Thyroid gland (tissue), 4 donors: ENCODE measurements at places on chromosomes 2 and 18. TPM values are rescaled to one million over a fixed set of nuclear protein-coding genes. Genes with fewer than 3 reads are reported as not detected.

CYS1 gene
- total RNA-seq: 47.2 TPM

FTCDNL1 gene
- 20.9 TPM for total RNA-seq

SPATA3 gene
- not detected for total RNA-seq

TLX2 gene
- not detected for total RNA-seq

MBD1 gene
- total RNA-seq: 98.8 TPM

OR6B2 gene
- not detected for total RNA-seq

DNA sequence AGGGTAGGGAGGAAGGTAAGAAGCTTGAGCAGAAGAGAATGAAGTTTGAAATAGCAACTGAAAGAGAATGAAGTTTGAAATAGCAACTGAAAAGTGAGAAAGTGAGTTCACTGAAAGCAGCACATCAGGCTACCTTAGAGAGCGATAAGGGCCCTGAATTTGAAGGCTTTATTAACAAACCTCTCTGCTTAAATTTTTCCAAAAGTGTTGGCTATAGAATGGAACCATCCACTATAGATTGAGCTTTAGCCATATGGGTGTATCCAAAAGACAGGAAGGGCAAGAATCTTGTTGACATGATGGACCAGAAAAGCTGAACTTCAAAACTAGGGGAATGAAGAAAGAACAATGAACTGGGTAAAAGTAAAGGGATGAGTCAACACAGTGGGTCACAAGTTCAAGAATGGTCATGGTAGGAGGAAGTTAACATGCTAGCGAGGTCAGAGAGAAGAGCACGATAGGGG, 122.5 kb downstream of the ASXL3 start:
- H3K36me3 ChIP-seq: no peaks in the 10 kb centered on the region
- no peaks in the 10 kb centered on the region for H3K27me3 ChIP-seq
- H3K4me1 ChIP-seq: no peaks in the 10 kb centered on the region
- no peak overlapping the region for H3K27ac ChIP-seq

DNA sequence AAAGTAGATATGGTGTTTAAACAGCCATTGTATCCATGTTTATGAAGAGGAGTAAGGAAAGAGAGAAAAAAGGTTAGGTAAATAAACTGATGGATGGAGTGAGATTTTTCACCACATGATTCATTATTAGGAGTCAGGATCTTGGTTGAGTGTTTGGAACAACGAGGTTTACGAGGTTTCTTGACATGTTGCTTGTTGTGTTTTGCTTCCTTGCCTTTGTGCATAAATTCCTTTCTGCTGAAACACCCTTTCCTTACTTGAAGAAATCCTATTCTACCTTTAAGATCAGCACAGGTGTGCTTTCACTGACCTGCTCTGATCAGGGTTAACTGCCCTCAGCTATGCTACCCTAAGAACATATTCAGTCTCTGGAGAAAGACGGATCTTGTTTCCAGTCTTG, 66.6 kb downstream of the EFEMP1 start:
- H3K36me3 ChIP-seq: no peaks in the 10 kb centered on the region
- H3K4me1 ChIP-seq: peaks cover 7% of the 10 kb centered on the region
- H3K4me3 ChIP-seq: no peak overlapping the region
- no peaks in the 10 kb centered on the region for H3K27me3 ChIP-seq

DNA sequence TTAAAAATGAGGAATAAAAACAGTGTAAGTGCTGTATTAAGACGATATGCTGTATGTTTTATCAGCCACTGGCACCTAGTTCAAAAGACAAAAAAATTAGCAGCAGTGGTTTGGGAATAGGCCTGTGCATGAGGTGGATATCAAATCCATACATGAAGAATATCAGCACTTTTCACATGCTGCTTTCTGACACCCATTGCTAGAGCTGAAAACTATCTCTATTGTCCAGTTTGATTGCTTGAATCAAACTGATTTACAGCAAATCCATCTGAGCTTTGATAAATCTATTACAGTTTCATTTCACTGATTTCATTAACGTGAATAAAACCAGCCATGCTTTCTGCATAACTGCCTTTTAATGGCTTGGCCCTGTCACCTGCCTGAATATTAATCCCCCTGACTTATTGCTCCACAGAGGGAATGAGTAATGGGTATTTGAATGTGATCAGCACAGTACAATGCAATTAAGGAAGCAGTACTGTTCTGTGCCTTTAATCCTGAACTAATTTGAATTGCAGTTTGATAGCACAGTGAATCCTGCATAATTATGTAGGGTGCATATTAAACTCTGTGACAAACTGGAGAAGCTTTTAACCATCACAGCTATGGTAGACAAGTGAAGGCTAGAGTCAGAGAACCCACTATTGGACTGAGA, 154.0 kb downstream of the GPD2 start:
- no peak overlapping the region for H3K4me3 ChIP-seq
- peaks cover 8% of the 10 kb centered on the region for H3K4me1 ChIP-seq
- no peaks in the 10 kb centered on the region for H3K27me3 ChIP-seq
- DNase-seq: no peak
- H3K27ac ChIP-seq: no peak overlapping the region
- H3K36me3 ChIP-seq: no peaks in the 10 kb centered on the region

GRCh38 chr2:71560638-71561011, 107.3 kb downstream of the DYSF start:
- no peak overlapping the region for H3K4me3 ChIP-seq
- H3K4me1 ChIP-seq: peaks cover 62% of the 10 kb centered on the region
- DNase-seq: peak; percentile 75
- H3K27ac ChIP-seq: no peak overlapping the region

- H3K36me3 ChIP-seq: no peaks in the 10 kb centered on the region
- no peak overlapping the region for H3K4me3 ChIP-seq
- H3K27me3 ChIP-seq: no peaks in the 10 kb centered on the region
Measured at GRCh38 chr18:9081940-9082339, 20.6 kb upstream of the NDUFV2 start.

- no peak for DNase-seq
- no peaks in the 10 kb centered on the region for H3K4me1 ChIP-seq
- H3K27me3 ChIP-seq: no peaks in the 10 kb centered on the region
- no peak overlapping the region for H3K4me3 ChIP-seq
- H3K36me3 ChIP-seq: no peaks in the 10 kb centered on the region
Measured at GRCh38 chr2:186709529-186710450, 15.9 kb downstream of the FAM171B start.

GRCh38 chr18:13240060-13240725, 21.6 kb downstream of the LDLRAD4 start:
- H3K36me3 ChIP-seq: no peaks in the 10 kb centered on the region
- no peak for DNase-seq
- H3K27ac ChIP-seq: no peak overlapping the region
- H3K27me3 ChIP-seq: no peaks in the 10 kb centered on the region

DNA sequence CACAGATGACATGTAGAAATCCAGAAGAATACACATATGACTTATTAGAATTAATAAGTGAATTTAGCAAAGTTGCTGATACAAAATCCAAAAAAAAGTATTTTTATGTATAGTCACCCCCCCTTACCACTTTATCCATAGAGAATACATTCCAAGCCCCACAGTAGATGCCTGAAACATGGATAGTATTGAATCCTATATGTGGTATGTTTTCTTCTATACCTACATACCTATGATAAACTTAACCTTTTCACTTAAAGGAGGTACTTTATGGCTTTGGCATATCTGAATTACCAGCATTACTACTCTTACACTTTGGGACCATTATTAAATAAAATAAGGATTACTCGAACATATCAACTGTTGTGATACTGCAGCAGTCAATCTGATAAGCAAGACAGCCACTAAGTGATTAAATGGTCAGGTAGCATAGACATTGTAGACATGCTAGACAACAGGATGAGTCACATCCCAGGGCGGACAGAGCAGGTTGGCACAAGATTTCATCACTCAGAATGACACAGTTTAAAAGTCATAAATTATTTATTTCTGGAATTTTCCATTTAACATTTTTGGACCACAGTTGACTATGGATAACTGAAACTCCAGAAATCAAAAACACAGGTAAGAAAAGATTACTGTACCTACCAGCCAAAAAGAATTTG, 208.2 kb upstream of the CHAC2 start:
- H3K27me3 ChIP-seq: no peaks in the 10 kb centered on the region
- H3K27ac ChIP-seq: no peak overlapping the region
- H3K4me1 ChIP-seq: no peaks in the 10 kb centered on the region
- no peak overlapping the region for H3K4me3 ChIP-seq

GRCh38 chr2:156331572-156332283, 793 bp downstream of the NR4A2 start:
- H3K4me1 ChIP-seq: peaks cover 10% of the 10 kb centered on the region
- peak overlapping the region; percentile 89 for H3K27ac ChIP-seq
- H3K4me3 ChIP-seq: no peak overlapping the region
- DNase-seq: peak; percentile 55
- H3K36me3 ChIP-seq: no peaks in the 10 kb centered on the region

- H3K27me3 ChIP-seq: no peaks in the 10 kb centered on the region
- DNase-seq: no peak
Measured at GRCh38 chr2:32249731-32250236, 14.9 kb downstream of the NLRC4 start.

GRCh38 chr2:8657423-8658062, 24.3 kb upstream of the ID2 start:
- H3K36me3 ChIP-seq: no peaks in the 10 kb centered on the region
- H3K27me3 ChIP-seq: no peaks in the 10 kb centered on the region
- no peak for DNase-seq
- H3K4me3 ChIP-seq: no peak overlapping the region
- no peak overlapping the region for H3K27ac ChIP-seq

DNA sequence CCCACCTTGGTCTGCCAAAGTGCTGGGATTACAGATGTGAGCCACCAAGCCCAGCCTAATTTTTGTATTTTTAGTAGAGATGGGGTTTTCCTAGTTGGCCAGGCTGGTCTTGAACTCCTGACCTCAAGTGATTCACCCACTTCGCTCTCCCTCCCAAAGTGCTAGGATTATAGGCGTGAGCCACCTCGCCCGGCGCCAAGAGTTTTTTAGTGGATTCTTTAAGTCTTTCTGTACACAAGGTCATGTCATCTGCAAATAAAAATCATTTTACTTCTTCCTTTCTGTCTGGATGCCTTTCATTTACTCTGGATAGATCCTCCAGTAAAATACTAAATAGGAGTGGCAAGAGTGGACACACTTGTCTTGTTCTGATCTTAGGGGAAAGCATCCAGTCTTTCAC, 61.7 kb downstream of the KCMF1 start:
- H3K4me1 ChIP-seq: no peaks in the 10 kb centered on the region
- no peak overlapping the region for H3K4me3 ChIP-seq
- peaks cover 18% of the 10 kb centered on the region for H3K36me3 ChIP-seq
- DNase-seq: no peak
